ENCODE measurements at places on chromosomes 13 and 19. TPM values are rescaled to one million over a fixed set of nuclear protein-coding genes. Genes with fewer than 3 reads are reported as not detected.

GRCh38 chr19:34243876-34244578, 10.3 kb upstream of the GARRE1 start:
- H3K4me1 ChIP-seq, result peaks cover 10% of the 10 kb centered on the region
- no peaks in the 10 kb centered on the region for H3K27me3 ChIP-seq
- H3K4me3 ChIP-seq, result no peak overlapping the region
- no peaks in the 10 kb centered on the region for H3K36me3 ChIP-seq

DNA sequence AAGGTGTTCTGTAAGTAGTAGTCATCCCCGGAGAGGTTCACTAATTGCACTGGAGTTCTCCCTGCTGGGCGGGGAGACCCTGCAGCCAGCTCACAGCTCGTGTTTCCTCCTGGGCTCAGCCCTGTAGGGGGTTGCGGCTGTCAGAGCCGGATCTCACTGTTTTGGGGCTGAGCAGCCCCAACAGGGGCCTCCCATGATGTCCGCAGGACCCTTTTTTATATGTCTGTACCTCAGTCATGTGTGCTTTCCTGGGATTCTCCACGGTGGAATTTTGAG, 130.2 kb upstream of the MCF2L start:
- no peak overlapping the region for H3K27ac ChIP-seq
- peaks cover 28% of the 10 kb centered on the region for H3K4me1 ChIP-seq
- H3K27me3 ChIP-seq, result no peaks in the 10 kb centered on the region

- no peak overlapping the region for H3K27ac ChIP-seq
- no peak for DNase-seq
- H3K36me3 ChIP-seq, result no peaks in the 10 kb centered on the region
- no peaks in the 10 kb centered on the region for H3K27me3 ChIP-seq
- peaks cover 6% of the 10 kb centered on the region for H3K4me1 ChIP-seq
These were observed 248.5 kb downstream of the KCTD12 start for GRCh38 chr13:76637641-76638141.

Gene MAP4K1
- 4.2 TPM for total RNA-seq

Gene CLDND2
- not detected for total RNA-seq

DNA sequence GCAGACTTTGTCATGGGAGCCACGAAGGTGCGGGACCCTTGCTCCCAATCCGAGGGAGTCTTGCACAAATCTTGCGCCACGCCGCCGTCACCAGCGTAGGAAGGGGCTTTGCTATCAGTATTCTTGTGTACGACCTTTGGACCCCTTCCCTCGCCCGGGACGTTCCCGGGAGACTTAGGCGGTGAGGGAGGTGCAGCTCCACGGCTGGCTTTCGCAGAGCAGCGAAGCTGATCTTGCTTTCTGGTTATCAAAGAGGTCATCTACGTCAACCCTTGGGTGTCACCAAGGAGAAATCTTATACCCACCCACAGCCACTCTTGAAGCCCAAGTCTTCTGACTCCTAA, 583 bp downstream of the TECR start:
- H3K36me3 ChIP-seq, result no peaks in the 10 kb centered on the region
- H3K4me3 ChIP-seq, result peak overlapping the region; percentile 72
- H3K27ac ChIP-seq, result peak overlapping the region; percentile 95
- H3K4me1 ChIP-seq, result peaks cover 25% of the 10 kb centered on the region
- DNase-seq, result peak; percentile 65

- H3K27me3 ChIP-seq, result no peaks in the 10 kb centered on the region
- H3K27ac ChIP-seq, result no peak overlapping the region
- DNase-seq, result no peak
- no peaks in the 10 kb centered on the region for H3K4me1 ChIP-seq
These were observed 67.8 kb upstream of the FARP1 start for GRCh38 chr13:98075048-98075447.

DNA sequence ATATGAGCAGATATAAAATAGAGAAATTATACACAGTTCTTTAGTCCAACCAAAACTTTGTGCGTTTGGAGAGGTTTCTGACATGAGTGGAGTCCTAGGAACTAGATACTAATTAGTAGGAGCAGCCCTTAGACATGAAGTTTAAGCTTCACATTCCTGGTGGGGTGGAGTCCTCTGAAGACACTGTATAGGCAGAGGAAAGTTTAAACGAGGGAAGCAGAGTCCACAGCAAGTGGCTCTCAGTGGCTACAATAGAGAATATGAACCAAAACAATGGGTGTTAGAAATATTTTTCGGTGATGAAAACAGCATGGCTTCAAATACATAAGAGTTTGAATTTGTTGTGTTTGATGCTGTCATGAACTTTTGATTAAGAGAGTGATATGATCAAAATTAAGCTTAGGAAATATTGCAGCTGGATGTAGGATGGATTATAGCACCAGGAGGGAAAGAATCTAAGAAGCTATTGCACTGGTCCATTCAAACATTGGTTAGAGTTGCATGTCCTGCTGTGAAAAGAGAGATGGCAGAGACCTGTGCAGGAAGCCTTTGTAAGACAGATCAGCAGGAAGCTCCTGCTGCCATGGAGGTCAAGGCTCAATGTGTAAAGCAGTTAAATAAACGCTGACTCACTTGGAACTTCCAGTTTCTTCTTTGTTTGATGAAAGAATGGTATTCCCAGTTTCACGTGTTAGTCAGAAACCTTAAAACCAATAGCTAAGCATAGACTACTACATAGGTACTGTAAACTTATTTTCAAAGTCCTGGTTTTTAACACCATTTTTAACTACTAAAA, 175.2 kb downstream of the TDRD3 start:
- H3K27ac ChIP-seq, result no peak overlapping the region
- no peaks in the 10 kb centered on the region for H3K4me1 ChIP-seq
- H3K36me3 ChIP-seq, result peaks cover 24% of the 10 kb centered on the region
- H3K27me3 ChIP-seq, result no peaks in the 10 kb centered on the region
- no peak for DNase-seq

Gene PRTN3
- total RNA-seq, result not detected

All from right atrium auricular region (tissue), 2 donors.